ENCODE measurements at places on chromosomes 4 and X.

GRCh38 chr4:78578674-78579425 is 27.3 kb downstream of the ANXA3 start:
- DNase-seq: no peak

DNA sequence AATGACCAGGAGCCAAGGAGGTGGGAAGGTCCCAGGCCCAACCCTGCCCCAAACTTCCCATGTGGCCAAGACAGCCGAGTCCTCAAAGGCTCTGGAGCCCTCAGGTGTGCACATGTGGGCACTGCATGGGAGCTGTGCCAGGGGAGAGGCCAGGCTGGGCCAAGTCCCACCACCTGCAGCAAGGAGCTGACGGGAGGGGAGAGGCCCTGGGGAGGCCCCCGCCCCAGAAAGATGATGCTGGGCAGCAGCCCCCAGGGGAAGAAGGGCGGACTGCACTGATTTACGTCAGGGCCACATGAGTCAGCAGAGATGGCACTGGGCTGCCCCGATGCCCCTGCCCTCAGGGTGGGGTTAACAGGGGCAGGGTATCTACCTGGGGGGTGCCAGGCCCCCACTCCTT is 1.4 kb downstream of the L1CAM start:
- no peak for DNase-seq

- no peak for DNase-seq
Observed at GRCh38 chr4:31272331-31273061, 552.3 kb downstream of the PCDH7 start.

DNA sequence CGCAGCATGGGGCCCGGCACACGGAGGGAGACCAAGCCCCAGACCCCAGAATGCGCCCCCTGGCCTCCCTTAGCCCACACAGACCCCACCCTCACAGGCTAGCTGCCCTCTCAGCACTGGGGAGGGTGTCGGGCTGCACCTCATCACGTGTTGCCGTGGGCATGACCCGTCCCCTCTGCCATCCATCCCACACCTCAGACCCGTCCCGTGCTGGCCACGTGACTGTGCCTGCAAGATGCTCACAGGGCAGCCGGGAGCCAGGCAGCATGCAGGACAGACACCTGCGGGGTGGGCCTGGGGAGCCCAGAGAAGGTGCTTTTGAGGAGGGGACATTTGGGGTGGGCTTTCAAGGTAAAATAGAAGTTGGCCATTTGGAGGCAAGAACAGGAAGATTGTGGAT is 4.8 kb downstream of the MSANTD1 start:
- DNase-seq: no peak

GRCh38 chrX:8987672-8988250 is 46.2 kb downstream of the FAM9B start:
- no peak for DNase-seq

DNA sequence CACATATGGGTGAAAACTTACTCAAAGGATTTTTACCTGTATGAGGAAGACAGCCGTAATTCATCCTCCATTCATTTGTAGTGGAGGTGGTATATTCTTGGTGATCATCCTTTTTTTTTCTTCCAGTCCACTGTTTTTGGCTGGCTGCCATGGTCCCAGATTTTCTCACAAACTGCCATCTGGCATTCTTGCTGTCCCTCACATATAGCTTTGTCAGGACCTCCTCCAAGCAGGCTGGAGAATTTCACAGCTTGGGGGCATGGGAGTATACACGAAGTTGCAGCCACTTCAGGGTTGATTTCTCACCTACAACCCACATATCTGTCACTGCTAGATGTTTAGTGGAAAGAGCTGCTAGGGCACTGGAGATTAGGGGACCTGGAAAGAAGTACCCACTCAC is 401.0 kb downstream of the IL1RAPL1 start:
- no peak for DNase-seq

DNA sequence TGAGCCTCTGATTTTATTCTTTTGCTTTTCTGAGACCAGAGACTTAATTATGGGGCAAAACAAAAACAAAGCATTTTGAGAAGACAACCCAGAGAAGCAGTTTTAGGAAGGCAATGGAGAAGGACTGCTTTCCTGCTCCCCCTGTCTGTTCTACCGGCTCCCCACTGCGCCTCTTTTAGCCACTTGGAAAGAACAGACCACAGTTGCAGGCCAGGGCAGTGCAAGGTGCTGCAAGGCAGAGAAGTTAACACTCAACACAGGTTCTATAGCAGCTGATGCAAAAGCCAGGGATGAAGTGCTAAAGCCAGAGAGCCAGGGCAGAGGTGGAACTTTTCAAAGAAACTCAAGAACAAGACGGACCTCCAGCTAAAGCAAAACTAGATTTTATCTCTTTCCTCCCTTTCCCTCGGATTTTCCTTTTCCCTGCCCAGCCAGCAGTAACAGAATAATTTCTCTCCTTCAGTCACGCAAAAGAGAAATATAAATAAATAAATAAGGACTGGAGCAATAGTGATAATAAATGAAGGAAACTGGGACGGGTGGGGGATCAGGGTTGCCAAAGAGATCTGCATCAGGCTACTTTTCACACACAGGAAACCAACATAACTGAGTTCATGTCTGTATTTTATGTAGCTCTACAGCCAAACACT is 10.4 kb downstream of the SH3RF1 start:
- DNase-seq: no peak

- DNase-seq: no peak
Observed at GRCh38 chr4:78081541-78081940, 24.4 kb downstream of the FRAS1 start.

GRCh38 chrX:140762061-140762460 is 52.5 kb downstream of the LINC00632 start:
- peak; percentile 76 for DNase-seq

Measured in fibroblast of mammary gland (primary cell).